ENCODE measurements at places on chromosomes 2 and 18. TPM values are rescaled to one million over a fixed set of nuclear protein-coding genes. Genes with fewer than 3 reads are reported as not detected.

OR6B2 gene
- total RNA-seq, result not detected

MYL1 gene
- total RNA-seq, result not detected

KHK gene
- 1.2 TPM for total RNA-seq

VWA3B gene
- not detected for total RNA-seq

ALK gene
- under 0.01 TPM for total RNA-seq

NR4A2 gene
- 0.11 TPM for total RNA-seq

LINC00305 gene
- total RNA-seq, result not detected

PLEK gene
- total RNA-seq, result under 0.01 TPM

KCMF1 gene
- total RNA-seq, result 87.5 TPM

IFT172 gene
- total RNA-seq, result 40.7 TPM

TFPI gene
- total RNA-seq, result 66.9 TPM

UGT1A9 gene
- total RNA-seq, result not detected

SCTR gene
- not detected for total RNA-seq

ASB18 gene
- not detected for total RNA-seq

MAT2A gene
- 201 TPM for total RNA-seq

MITD1 gene
- 32.1 TPM for total RNA-seq

OTX1 gene
- not detected for total RNA-seq

ZNG1B gene
- total RNA-seq, result 34.3 TPM

NFE2L2 gene
- 56.9 TPM for total RNA-seq

Data from uterine smooth muscle cell (primary cell).